ENCODE measurements at places on chromosomes 11 and 22. TPM values are rescaled to one million over a fixed set of nuclear protein-coding genes. Genes with fewer than 3 reads are reported as not detected.

DNA sequence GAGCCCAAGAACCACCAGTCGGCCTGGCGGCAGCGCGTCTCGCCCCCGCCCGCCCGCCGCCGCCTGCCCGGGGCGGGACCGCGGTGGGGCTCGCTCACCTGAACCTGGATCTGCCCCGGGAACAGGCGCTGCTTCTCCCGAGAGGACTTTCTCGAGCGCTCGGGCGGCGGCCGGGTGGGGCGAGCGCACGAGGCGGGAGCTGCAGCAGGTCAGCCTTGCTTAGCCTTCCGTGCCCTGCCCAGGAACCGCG is 133 bp downstream of the MYH9 start:
- no peak for DNase-seq

- DNase-seq = no peak
These were observed 20.1 kb upstream of the SPINDOC start for GRCh38 chr11:63793161-63793560.

DNA sequence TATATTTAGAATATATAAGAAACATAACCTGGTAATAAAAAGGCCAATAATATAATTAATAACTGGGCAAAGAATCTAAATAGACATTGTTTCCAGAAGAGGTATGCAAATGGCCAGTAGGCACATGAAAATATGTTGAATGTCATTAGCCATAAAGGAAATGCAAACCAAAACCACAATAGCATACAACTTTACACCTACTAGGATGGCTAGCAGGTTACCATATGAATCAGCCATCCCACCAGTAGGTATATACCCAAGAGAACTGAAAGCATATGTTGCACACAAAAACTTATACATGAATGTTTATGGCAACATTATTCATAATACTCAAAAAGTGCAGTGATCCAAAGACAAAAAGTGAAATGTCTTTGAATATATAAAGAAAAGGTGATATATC is 2.7 kb upstream of the OR2D2 start:
- no peak for DNase-seq

DNA sequence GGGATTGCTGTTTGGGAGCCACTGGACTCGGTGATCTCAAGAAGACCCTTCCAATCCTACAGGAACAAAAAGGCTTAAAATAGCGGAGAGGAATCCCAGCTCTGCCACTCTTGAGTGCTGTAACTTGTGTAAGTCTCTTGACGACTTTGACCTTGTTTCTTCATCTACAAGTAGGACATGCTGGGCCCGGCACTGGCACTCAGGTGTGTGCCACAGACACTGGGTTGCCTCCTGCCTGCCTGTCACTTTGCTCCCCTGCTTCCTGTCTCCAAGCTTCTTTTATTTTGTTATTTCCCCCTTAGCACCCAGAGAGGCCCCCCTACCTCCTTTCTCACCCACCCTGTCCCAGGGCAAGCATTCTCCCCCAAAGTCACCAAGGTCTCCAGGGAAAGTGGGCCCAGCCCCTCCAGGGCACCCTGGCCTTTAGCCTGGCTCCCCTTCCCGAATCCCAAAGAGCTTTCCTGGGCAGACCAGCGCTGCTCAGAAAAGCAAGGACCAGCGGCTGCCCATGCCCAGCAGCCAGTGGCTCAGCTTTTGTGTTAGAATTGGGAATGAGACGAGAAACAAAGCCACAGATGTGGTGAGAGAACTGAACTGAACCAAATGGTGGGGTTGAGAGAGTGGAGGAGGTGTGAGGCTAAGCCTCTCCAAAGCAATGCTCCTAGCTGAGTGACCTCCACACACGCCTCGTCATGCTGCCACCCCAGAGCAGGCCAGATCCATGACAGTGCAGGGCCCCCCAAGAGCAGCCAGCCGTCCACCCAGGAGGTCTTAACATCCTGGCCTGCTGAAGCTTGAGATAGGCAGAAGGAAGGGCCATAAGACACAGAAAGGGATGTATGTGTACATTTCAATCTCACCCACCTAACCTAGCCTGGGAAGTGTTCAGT is 4.5 kb downstream of the TRIM29 start:
- peak; percentile 15 for DNase-seq

- DNase-seq = no peak
These were observed 108.2 kb upstream of the OR4B1 start for GRCh38 chr11:48108231-48109045.

DNA sequence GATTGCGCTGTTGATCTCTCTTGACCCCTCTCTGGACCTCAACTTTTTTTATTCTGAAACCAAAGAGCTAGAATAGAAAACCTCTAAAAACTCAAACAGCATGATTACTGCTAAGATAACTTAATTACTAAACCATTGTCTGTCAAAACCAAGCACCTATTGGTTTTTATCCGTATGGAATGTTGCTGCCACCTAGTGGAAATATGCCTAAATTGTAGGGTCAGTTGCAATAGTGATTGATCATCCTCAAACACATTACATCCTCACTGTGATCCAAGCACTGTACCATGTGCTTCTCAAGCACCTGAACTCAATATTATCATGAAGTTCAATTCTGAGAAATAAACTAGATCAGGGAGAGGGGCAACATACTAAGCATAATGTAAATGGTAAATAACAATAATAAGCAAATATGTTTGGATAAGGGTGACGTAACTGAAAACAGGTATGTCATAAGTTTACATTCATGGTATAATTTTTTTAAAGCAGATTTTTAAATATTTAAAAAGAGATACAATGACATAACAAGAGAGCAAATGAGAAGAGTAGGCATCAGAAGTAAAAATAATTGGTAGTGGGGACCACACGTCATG is 3.8 kb upstream of the OR5A2 start:
- DNase-seq = no peak

GRCh38 chr11:17391493-17392355 is 3.3 kb upstream of the KCNJ11 start:
- DNase-seq = no peak

- DNase-seq = no peak
These were observed 814.8 kb downstream of the BRD1 start for GRCh38 chr22:49012712-49013395.

GRCh38 chr11:125941619-125942611 is 3.9 kb upstream of the VSIG10L2 start:
- no peak for DNase-seq

DNA sequence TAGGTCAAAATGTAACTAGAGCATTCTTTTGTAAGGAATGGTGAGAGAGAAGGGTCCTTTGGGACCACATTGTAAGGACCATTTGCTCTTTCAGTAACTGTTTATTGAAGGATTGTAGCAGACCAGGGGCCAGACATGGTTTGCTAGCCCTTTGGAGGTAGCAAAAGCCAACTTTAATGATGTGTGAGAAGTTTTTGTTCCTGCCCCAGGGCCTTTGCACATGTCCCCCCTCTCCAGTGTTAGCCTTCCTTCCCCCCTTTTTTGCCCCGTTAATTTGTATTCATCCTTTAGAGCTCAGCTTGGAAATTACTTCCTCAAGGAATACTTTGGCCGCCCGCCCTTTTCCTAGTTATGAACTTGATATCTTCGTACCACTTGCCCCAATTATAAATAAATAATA is 9.0 kb downstream of the LIMK2 start:
- no peak for DNase-seq

- DNase-seq = no peak
These were observed 684.5 kb downstream of the FAM181B start for GRCh38 chr11:82049199-82049598.

DNA sequence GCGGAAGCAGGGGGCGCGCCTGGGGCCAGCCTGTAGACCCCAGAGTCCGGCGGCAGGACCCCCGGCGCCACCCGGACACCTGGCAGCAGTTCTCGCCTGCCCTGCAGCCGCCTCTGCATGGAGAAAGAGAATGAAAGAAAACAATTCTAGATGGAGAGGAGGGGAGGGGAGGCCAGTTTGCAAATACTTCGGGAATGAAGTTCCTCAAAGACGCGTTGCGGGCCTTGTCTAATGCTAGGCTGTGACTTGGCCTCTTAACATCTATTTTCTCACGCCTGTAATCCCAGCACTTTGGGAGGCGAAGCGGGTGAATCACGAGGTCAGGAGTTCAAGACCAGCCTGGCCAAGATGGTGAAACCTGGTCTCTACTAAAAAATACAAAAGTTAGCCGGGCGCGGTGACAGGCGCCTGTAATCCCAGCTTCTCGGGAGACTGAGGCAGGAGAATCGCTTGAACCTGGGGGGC is 2.1 kb upstream of the BARX2 start:
- DNase-seq = no peak

- no peak for DNase-seq
These were observed 39.7 kb downstream of the FAT3 start for GRCh38 chr11:92264350-92264749.

DNA sequence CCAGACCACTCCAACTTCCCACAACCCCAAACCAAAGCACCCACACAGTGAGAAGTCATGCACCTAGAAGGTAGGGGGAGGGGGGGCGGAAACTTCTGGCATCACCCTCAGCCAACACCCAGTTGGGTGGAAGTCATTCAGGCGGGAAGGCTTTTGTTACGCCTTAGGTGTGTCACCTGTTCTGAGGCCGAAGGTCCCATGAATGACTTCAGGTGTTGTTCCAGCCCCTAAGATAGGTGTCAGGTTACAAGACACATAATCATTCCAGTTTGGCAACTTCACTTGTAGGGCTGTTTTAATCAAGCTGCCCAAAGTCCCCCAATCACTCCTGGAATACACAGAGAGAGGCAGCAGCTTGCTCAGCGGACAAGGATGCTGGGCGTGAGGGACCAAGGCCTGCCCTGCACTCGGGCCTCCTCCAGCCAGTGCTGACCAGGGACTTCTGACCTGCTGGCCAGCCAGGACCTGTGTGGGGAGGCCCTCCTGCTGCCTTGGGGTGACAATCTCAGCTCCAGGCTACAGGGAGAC is at the start of gene TMPRSS4:
TSS of gene TMPRSS4 (plus strand) at position 325 of the 528 bp plus-strand sequence. CDS start 225 bp downstream, outside the sequence.
- no peak for DNase-seq

DNA sequence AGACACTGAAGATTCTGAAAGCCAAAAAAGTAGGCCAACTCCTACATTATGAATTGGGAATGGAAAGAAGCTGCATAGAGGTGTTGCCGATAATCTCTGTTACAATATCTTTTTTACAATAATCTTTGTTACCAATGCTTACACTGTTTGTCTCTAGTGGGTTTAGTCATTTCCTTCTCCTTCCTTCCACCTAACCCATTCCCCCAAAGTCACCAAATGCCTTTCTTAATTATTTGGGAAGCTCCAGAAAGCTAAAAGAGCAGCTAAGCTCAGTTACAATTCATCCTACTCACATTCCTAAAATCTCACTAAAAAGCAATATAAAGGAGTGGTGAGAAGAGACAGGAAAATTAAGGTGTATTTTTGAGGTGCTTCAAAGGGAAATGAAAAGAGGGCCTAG is 313.7 kb downstream of the SWAP70 start:
- no peak for DNase-seq

GRCh38 chr11:103147627-103148026 is 38.4 kb downstream of the DYNC2H1 start:
- DNase-seq = no peak

DNA sequence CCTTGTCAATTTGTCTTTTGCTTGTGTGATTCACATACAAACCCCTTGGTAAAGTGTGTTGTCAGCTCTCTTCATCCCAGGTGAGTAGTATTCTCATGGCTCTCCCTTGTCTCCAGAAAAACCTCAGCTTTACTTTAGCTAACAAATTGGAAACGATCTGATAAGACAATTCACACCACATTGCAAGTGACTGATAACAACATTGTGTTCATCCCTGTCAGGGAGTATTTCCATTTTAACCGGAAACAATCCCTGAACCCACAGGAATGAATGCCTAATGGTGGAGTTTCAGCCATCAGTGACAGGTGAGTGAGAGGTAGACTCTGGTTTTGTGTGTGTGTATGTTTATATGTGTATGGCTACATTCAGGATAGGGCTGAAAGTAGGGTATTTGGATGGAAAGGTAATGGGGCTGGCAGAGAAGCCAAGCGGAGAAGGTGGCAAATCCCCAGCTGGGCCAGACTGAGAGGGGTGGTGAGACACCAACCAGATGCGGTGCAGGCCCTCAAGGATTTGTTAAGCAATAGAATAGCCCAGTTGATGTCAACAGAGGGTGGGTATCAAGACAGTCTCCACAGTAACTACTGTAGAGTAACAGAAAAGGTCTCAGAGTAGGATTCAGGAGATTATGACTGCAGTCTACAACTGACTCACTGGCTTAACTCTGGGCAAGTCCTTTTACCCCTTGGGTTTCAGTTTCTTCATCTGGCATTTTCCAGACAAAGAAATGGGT is 7.6 kb downstream of the LRRC51 start:
- DNase-seq = no peak

DERL3 gene
- total RNA-seq = not detected

TREH gene
- total RNA-seq = not detected

OR6T1 gene
- not detected for total RNA-seq

LGALS12 gene
- 0.39 TPM for total RNA-seq

DNAJB13 gene
- total RNA-seq = not detected

IGLL1 gene
- total RNA-seq = not detected

Data from SJSA1 (cell line).